ENCODE measurements at places on chromosomes 13 and 19. TPM values are rescaled to one million over a fixed set of nuclear protein-coding genes. Genes with fewer than 3 reads are reported as not detected.

- no peak for DNase-seq
These were observed 19.7 kb upstream of the CEACAM3 start for GRCh38 chr19:41776700-41777099.

- DNase-seq: no peak
These were observed 298.2 kb downstream of the POU4F1 start for GRCh38 chr13:78305171-78305570.

DNA sequence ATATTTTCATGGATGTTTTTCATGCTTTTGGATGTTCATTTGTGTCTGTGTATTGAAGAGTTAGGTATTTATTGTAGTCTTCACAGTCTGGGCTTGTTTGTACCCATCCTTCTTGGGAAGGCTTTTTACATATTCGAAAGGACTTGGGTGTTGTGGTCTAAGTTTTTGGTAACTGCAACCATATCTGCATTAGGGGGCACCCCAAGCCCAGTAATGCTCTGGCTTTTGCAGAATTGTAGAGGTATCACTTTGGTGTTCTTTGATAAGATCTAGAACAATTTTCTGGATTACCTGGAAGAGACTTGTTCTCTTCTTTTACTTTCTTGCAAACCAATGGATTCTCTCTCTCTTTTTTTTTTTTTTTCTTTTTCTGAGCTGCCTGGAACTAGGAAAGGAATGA lies 581.3 kb downstream of the DACH1 start:
- DNase-seq: peak; percentile 16

DNA sequence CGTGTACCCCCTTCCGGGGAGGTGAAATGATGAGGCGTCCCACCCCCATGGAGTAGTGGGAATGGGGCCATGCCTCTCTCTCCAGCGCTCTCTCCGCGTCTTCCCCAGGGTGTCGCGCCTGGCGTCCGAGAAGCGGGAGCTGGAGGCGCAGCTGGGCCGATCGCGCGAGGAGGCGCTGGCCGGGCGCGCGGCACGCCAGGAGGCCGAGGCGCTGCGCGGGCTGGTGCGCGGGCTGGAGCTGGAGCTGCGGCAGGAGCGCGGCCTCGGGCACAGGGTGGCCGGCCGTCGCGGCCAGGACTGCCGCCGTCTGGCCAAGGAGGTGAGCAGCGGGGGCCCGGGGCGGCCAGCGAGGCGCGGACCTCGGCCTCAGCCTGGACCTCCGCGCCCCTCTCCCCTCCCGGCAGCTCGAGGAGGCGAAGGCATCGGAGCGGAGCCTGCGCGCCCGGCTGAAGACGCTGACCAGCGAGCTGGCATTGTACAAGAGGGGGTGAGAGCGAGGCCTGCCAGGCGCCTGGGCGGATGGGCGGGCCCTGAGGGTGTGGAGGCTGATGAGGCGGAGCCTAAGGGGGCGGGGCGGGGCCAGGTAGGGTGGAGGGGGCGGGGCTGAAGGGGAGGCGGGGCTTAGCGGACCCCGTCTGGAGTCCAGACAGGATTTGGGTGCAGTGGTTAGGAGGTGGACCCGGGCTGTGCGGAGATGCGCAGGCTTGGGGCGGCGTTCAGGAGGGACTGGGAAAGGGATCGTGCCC lies 7.7 kb downstream of the PGLYRP1 start:
- peak; percentile 51 for DNase-seq

DNA sequence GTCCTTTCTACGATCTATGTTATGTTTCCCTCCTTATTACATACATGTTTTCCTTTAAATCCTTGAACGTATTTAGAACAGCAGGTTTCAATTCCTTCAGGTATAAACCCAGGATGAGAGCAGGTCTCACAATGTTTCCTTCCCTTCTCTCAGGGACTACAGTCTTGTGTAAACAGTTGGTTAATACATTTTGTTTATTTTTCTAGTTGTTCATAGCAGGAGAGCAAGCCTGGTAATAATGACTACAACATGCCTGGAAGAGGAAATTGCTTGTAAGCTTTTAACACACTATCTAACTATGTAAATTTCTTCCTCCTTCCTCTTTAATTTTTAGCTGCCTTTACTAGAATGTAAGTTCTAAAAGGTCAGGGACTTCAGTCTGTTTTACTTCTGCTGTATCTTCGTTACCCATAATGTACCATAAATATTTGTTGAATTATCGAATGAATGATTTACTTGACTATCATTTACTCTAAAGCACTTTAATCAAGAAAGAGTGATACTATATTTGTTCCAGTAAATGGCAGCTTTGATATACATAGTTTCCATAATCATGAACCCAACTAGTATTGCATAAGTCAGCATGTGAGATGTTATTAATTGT lies 28.9 kb upstream of the TNFRSF19 start:
- DNase-seq: no peak

DNA sequence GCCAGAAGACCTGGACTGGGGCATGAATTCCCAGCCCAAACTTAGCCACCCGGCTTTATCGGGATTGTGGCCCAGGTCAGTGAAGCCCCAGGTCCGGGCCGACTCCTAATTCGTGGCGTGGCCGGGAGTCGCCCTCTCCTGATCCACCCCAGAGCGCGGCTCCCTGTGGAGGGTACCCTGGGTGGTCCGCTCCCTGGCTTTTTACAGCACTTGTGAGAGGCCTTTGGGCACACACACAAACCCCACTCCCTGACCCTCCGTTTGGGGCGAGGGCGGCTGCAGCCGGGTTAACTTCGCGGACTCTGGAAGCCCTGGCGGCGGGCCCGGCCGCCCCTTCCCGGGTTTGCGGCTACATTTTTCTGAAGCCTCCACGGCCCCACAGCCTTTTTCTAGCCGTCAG lies 56.4 kb downstream of the ZNF568 start:
- DNase-seq: no peak

DNA sequence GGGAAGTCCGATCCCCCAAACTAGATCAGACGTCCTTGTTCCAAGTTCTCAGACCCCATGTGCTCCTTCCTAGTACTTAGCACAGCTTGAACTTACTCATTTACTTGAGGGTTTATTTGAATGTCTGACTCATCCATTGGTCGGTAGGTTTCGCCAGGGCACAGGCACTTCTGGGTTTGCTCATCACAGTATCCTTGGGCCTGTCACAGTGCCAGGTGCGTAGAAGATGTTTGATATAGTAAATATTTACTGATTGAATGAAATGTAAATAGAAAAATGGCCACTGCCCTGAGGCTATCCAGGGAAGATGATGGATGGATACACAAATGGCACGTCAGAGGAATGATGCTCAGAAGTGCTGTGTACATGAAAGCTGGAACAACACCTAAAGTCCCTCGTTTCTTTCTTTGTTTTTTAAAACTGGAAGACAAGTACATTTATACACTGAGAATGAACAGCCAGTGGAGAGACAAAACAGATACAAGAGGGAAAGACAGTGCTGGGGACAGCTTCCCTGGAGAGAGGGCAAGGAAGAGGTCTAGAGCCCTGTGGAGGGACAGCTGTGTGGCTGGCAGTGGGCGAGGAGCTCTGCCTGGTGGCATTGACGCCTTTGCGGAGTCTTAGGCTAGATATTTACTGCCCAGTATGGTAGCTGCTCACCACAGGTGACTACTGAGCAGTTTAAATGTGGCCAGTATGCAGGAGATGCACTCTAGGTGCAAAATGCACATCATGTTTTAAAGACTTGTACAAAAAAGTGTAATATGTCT lies 31.2 kb upstream of the KL start:
- no peak for DNase-seq

DNA sequence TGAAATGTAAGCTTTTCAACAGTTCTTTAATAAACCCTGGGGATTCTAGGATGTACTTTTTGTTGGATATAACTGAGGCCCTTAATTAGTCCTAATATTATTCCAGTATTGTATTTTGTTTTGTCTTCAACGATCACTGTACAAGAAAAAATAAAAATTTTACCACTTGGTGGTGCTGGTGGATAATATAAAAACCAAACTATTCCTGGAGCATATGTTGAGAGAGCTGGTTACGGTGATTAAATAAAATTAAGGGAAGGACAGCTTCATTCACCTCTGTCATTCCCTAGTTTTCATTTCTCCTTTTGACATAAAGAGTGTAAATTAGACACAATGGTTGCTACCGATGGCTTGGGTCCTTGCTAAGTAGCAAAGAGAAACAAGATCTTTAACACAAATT lies 598.6 kb upstream of the PCDH20 start:
- no peak for DNase-seq

- no peak for DNase-seq
These were observed 3.4 kb downstream of the NUDT15 start for GRCh38 chr13:48040896-48041295.

GRCh38 chr13:45823583-45823982 lies 28.0 kb downstream of the SIAH3 start:
- no peak for DNase-seq

DNA sequence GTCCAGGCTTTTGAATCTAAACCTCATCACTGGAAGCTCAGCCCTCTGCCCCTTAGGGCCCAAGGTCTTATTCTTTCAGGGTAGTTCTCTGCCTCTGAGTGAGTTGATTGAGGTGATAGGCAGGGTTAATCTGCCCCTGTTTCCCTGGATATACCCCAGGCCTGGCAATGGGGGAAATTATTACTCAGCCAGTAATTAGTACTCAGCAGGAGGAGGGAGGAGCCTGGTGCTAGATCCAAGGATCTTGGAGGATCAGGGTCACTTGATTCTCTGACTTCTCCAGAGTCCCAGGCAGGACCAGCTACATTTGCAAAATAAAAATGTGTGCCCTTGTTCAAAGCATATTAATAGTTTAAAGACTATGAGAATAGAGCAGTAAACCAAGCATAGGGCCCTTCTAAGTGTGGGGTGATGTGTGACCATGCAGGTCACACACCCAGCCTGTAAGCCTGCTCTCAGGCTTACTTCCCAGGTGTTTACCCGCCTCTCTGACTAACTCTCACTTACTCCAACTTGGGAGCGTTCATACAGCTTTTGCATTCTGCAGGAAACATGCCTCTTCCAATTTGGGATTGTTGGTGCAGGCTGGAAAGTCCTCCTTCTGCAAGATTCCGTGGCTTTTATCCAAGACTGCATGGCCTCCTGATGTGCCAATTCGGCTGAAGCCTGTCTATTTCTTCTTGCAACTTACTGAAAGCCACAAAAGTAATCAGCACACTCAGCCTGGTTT lies 7.9 kb upstream of the STK24 start:
- DNase-seq: no peak

GRCh38 chr13:113526466-113527220 lies 36.1 kb upstream of the DCUN1D2 start:
- no peak for DNase-seq

DNA sequence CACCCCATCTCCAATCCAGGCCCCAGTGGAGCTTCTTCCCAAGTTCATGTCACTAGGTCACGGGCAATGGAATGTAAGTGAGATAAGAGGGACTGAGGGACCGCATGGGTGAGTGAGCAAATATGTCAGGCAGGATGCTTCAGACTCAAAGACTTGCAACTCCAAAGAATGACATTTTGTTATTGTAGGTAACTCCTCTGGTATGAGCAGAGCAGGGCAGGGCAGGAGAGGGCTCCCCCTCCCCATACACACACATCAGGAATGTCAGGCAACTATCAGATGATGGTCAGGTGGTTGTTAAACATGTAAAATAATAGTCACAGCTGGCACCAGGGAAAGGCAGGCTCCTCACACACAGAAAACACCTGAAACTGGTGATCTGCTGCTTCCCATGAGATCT lies 10.6 kb downstream of the ERVV-2 start:
- no peak for DNase-seq

DNA sequence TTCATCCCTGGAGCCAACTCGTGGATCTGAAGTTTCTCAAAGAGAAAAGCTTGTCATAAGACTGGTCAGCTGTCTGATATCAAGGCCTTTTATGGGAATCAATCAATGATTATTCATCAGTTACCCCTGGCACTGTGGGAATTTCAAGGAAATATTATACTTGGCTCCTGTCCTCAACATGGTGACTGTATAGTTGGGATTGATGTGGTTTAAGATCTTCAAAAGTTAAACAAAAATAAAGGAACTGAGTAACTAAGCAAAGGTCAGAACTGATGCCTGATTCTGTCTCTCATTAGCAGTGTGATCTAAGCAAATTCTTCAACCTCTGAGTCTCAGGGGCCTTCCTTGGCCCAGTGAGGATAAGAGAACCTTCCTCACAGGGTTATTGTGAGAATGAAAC lies 22.2 kb upstream of the SERPINE3 start:
- peak; percentile 25 for DNase-seq

DNA sequence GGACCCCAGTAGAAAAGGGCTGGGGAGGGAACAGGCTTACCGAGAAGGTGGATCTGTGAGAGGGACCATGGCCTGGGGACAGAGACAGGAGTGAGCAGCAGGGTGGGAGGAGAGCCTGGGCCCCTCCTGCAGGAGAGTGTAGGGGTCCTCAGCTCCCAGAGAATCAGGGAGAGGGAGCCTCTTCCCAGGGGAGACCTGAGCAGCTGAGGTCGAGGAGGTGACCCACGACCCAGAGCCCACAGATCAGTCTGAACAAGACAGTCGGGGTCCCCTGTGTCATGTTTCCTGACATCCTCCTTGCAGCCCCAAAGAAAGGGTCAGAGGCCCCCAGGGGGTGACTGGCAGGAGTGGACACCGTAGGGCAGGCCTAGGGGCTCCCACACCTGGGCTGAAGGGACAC lies 6.7 kb downstream of the CEACAM4 start:
- DNase-seq: no peak

- DNase-seq: no peak
These were observed 44.6 kb upstream of the CYP4F8 start for GRCh38 chr19:15570420-15570819.

DNA sequence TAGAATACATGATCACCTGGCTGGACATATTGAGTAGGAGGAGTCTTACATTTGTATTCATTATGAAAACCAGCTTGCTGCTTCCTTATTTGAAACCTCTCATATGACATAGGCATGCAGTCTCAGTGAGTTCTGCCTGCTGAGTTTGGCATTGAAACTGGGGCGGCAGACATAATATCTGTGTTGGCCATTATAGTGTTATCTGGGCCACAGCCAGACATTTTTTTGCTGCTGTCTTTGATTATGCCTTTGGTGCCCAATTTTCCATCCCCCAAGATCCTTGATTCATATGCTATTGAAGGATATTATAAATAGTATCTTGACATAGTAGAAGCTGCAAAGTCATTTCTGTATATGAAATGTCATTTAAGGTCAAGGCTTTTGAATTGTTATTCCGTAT lies 15.8 kb downstream of the FREM2 start:
- no peak for DNase-seq

GRCh38 chr19:40560092-40560507 lies 16.6 kb upstream of the SHKBP1 start:
- no peak for DNase-seq

Gene RETN
- not detected for total RNA-seq

Gene ZNF440
- total RNA-seq: 12.4 TPM

Gene EXOSC5
- 8.8 TPM for total RNA-seq

Gene FBN3
- not detected for total RNA-seq

Gene SIGLEC5
- not detected for total RNA-seq

Gene ZNF221
- 6.8 TPM for total RNA-seq

Gene C5AR2
- under 0.01 TPM for total RNA-seq

Gene CFD
- not detected for total RNA-seq

Gene ZNF540
- total RNA-seq: 0.17 TPM

Gene CRLF1
- total RNA-seq: not detected

Gene GATAD2A
- 47.0 TPM for total RNA-seq

Gene NOVA2
- 16.9 TPM for total RNA-seq

Gene ZNF229
- total RNA-seq: 14.6 TPM

Gene CEACAM16
- not detected for total RNA-seq
